ENCODE measurements at places on chromosomes 4 and X.

DNA sequence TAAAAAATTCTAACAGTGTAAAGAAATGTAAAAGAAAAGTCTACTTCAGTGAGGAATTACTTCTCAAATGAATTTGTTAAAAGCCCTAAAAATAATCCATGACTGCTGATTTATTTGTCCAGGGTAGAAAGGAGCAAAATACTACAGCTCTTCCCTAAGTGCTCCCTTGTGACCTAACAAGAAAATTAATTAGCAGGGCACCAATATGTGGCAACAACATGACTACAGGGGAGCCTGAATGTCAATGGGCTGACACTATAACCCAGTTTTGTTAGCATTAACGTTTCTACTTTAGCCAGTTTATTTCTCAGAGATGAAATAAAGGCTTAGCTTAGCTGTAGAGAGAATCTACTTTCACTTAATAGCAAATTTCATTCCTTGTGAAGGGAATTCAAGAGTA is 918.9 kb upstream of the EPHA5 start:
- DNase-seq: no peak

DNA sequence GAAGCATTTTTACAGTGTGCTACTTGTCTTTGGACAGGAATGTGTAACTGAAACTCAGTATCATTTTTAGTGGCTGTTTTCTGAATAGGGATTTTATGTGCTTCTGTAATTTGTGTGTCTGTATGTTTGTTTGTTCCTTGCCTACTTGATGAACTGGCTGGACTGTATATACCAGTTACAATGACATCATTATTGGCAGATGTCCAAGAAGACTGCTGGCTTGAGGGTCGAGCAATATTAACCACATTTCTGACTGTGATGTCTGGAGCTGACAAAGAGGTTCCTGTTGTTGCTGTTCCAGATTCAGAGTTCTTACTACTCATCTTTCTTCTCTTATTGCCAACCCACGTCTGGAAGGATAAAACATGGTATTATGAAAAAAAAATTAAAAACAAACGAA is 33.0 kb downstream of the HDX start:
- no peak for DNase-seq

GRCh38 chrX:153685751-153686696 is 1.7 kb upstream of the SLC6A8 start:
- DNase-seq: no peak

GRCh38 chr4:168521721-168522120 is 24.9 kb downstream of the PALLD start:
- no peak for DNase-seq

DNA sequence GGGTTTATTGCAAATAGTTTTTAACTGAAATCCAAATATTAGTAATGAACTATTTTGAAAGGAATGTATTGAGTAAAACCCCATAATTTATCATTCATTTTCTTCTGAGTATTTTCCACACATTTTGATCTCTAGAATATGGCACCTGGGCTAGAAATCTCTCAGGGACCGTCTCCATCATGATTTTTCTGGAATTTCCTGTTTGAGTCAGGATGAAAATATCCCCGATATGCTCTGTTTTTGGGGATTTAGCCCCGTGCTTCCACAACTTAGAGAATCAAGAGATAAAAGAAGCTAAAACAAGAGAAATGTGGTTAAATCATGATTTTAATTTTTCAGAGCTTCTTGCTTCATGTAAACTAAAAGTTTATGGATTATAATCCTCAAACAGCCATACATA is 114.2 kb downstream of the SPCS3 start:
- DNase-seq: no peak

GRCh38 chrX:44967221-44967620 is 94.2 kb downstream of the KDM6A start:
- no peak for DNase-seq

GRCh38 chrX:118565853-118566252 is 70.2 kb downstream of the DOCK11 start:
- no peak for DNase-seq

GRCh38 chr4:173264245-173264644 is 69.9 kb downstream of the HMGB2 start:
- no peak for DNase-seq

DNA sequence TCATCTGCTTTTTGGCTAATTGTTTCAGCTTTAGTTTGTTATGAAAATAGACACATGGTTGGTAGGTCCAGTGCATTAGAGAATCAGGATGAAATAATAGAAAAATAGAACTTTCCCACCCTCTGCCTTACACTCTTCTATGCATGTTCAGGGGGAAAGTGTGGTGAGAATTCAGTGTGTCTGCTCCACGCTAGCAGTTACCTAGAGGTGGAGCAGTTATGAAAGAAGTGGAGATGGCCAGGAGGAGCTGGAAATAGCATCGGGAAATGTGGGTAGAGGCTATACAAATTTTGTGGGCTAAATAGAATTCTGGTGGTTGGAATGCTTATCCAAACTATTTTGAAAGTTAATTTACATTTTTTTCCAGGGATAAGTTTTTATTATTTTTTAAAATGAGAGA is 91.4 kb upstream of the MAD2L1 start:
- no peak for DNase-seq

DNA sequence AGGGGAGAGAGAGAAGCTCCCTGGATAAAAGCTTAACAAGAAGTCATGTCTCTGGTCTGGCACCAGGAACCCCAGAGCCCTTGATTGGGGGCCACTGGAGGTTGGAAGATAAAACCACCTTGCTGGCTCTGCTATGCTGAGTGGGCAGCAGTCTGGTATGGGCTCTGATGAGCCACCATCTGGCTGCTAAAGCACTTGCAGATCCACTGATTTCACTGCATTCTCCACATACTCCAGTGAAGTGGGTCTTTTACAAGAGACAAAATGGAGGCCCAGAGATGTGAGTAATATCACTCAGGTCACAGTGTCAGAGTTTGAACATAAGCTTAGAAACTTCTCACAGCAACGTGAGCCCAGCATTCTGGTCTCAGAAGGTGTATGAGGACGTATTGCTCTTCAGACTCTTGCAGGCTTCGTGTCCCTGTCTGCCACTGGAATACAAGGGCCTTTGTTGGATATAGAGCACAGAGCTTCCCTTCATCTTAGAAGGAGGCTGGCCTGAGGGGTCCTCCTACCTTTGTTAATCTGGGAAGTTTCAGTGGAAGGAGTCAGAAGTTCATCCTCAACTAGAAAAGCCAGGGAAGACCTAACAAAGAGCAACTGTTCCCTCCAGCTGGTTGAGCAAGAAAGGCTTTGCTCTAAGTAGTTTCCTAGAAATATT is 11.8 kb downstream of the CLDN2 start:
- DNase-seq: no peak

- no peak for DNase-seq
Observed at GRCh38 chr4:34732176-34732950, 1512.0 kb downstream of the ARAP2 start.

DNA sequence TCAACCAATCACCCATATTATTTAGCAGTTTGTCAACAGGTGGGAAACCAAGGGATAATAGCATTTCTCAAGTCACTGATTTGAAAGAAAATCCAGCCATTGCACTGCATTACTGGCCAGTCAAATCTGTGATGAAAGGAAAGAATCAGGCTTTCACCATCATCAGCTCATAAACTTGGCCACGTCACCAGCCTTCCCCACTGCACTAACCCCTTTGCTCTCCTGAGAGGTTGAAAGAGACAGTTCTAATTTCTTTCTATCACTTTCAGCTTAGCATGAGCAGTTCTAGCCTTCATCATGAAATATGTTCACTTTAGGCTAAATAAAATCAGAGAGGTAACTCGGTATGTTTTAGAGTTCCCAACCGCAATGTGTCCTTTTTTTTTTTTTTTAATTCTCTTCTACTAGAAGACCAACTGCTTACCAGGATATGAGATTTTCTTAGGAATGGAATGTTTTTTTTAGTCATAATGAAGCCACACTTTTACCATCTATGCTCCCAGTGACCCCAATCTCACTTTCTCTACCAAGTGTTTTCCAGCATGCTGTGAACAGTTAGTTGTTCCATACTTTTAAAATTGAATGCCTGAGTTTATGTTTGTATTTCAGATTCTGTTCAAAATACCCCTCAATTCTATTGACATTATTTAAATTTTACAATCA is 55.7 kb upstream of the SLC7A11 start:
- DNase-seq: no peak

- DNase-seq: no peak
Observed at GRCh38 chr4:186934841-186935443, 211.3 kb upstream of the FAT1 start.

GRCh38 chr4:147160908-147161513 is 215.3 kb upstream of the TTC29 start:
- peak; percentile 39 for DNase-seq

- no peak for DNase-seq
Observed at GRCh38 chrX:11446336-11446735, 153.1 kb downstream of the AMELX start.

DNA sequence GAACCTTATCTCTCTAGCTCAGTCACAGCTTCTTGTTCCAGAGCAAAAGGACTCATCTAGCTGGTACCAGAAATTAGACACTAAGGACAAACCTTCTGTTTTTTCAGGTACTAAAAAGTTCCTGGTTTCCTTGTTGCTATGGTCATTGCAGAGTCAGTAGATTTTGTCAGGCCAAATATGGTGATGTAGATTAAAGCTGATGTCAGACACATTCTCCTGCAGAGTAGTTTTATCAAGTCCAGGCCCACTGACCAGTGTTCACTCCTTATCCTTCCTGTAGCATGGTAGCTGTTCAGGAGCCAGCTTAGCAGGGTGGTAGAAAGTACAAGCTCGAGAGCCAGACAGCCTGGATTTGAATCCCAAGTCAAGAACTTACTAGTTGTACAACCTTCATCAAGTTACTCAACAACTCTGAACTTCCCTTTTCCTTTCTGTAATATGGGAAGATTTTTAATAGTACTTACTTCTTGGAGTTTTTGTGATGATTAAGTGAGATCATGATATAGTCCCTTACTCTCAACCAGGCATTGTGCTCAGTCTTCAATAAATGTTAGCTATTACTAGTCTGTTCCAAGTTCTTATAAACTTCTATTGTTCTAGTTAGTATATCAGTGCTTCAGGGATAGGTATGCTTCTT is 17.9 kb downstream of the OCRL start:
- DNase-seq: no peak

DNA sequence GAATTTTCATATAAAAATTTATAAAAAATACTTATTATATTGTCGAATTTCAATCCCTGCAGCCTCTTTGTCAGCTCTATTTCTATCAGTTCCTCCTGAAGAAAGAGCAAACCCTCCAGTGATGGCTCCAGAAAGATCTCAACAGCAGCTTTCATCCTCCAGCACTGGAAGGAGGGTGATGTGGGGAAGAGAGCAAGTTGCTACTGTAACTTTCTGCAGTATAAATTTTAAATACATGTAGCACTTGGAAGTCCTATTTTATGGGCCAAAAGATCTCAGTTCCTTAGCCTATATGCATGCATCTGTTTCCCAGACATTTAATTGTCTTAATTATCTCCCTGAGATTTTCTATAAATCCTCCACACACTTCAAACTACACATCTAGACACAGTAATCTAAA is 13.7 kb upstream of the ODAM start:
- no peak for DNase-seq

DNA sequence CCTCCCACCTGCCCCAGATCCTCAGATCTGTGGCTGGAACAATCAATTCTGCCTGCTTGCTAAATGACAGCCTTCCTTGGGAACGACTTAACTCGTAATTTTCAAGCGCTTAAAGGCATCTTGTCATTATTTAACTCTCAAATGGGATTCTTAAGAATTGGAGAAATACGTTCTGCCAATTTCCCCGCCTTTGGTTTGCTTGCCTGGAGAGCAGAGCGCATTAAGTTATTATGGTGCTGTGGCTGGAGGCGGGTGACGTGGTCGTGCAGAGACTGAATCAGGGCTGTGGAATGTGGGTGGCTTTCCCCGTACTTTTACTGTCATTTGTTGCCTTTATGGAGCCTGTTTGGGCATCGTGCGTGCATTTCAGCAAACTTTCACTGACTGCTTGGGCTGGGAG is 78.9 kb upstream of the PSAPL1 start:
- no peak for DNase-seq

GRCh38 chrX:75155447-75155826 is 646 bp downstream of the ABCB7 start:
- DNase-seq: no peak

- DNase-seq: no peak
Observed at GRCh38 chr4:23232987-23233386, 540.2 kb downstream of the GBA3 start.

Data from GM12891 (cell line).